Peyer's patch (tissue), 4 donors: ENCODE measurements at places on chromosomes 12 and 14. TPM values are rescaled to one million over a fixed set of nuclear protein-coding genes. Genes with fewer than 3 reads are reported as not detected.

Gene STON2
- 16.5 TPM for total RNA-seq

Gene NEUROD4
- not detected for total RNA-seq

Gene RASSF9
- total RNA-seq: 0.83 TPM

Gene ZCRB1
- total RNA-seq: 9.1 TPM

Gene PCED1B
- total RNA-seq: not detected

Gene MIP
- total RNA-seq: not detected

Gene UNC79
- not detected for total RNA-seq

Gene FGF6
- total RNA-seq: not detected

Gene IFI27
- 163 TPM for total RNA-seq

Gene FLVCR2
- total RNA-seq: 14.9 TPM

Gene PPM1H
- total RNA-seq: 1.7 TPM

Gene PRKD1
- total RNA-seq: 3.9 TPM

Gene TSPAN8
- 529 TPM for total RNA-seq

Gene CIDEB
- 22.3 TPM for total RNA-seq

Gene PRKAG1
- 42.2 TPM for total RNA-seq

Gene SLC17A8
- total RNA-seq: 212 TPM

Gene LAG3
- total RNA-seq: 1.6 TPM

Gene LARP4
- 25.2 TPM for total RNA-seq

Gene MGP
- total RNA-seq: 76.0 TPM

Gene GXYLT1
- 7.4 TPM for total RNA-seq

Gene PITPNM2
- 22.4 TPM for total RNA-seq

Gene TRIM9
- total RNA-seq: 3.9 TPM

Gene TXNRD1
- 240 TPM for total RNA-seq

Gene ETFBKMT
- total RNA-seq: 1.9 TPM
